ENCODE measurements at places on chromosomes 5 and 9. TPM values are rescaled to one million over a fixed set of nuclear protein-coding genes. Genes with fewer than 3 reads are reported as not detected.

ORM2 gene
- not detected for total RNA-seq

PBX3 gene
- total RNA-seq: 14.2 TPM

C9orf153 gene
- not detected for total RNA-seq

CDO1 gene
- total RNA-seq: 7.1 TPM

C9orf50 gene
- 0.13 TPM for total RNA-seq

SLC36A3 gene
- not detected for total RNA-seq

OSMR gene
- total RNA-seq: 43.8 TPM

CCNG1 gene
- 321 TPM for total RNA-seq

Measured in epithelial cell of alveolus of lung (primary cell).